CD14-positive monocyte (primary cell): ENCODE measurements at places on chromosomes 13 and 19.

- no peaks in the 10 kb centered on the region for H3K36me3 ChIP-seq
- H3K27ac ChIP-seq: no peak overlapping the region
- H3K4me1 ChIP-seq: no peaks in the 10 kb centered on the region
- no peak overlapping the region for H3K4me3 ChIP-seq
Observed at GRCh38 chr13:68675209-68675608, 1432.4 kb upstream of the ATXN8OS start.

DNA sequence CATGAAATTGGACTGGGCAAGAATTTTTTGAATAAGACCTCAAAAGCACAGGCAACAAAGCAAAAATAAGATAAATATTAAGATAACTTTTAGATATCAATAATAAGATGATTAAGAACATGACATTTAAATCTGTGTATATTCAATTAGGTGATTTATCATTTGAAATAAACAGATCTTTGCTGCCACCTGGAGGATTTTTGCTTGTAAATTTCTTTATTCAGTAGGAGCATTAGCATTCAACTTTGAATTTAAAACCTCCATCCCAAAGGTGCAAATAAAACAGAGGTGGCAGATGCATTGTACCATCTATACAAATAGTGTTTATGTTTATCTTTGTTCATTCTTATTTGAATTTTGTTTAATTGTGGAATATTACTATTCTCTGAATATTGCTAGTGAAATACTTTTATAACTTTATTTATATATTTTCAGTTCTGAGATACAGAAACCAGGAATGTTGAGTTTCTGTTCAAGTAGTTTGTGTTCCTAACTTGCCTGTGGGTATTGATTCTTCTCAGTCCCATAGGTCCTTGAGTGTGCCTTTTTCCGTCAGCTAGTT is 20.9 kb downstream of the COG6 start:
- H3K27me3 ChIP-seq: no peaks in the 10 kb centered on the region
- peaks cover 34% of the 10 kb centered on the region for H3K36me3 ChIP-seq
- peak; percentile 21 for DNase-seq
- H3K27ac ChIP-seq: no peak overlapping the region
- no peaks in the 10 kb centered on the region for H3K4me1 ChIP-seq

GRCh38 chr13:72290962-72291681 is 424.1 kb upstream of the DACH1 start:
- no peak overlapping the region for H3K4me3 ChIP-seq
- H3K4me1 ChIP-seq: no peaks in the 10 kb centered on the region

DNA sequence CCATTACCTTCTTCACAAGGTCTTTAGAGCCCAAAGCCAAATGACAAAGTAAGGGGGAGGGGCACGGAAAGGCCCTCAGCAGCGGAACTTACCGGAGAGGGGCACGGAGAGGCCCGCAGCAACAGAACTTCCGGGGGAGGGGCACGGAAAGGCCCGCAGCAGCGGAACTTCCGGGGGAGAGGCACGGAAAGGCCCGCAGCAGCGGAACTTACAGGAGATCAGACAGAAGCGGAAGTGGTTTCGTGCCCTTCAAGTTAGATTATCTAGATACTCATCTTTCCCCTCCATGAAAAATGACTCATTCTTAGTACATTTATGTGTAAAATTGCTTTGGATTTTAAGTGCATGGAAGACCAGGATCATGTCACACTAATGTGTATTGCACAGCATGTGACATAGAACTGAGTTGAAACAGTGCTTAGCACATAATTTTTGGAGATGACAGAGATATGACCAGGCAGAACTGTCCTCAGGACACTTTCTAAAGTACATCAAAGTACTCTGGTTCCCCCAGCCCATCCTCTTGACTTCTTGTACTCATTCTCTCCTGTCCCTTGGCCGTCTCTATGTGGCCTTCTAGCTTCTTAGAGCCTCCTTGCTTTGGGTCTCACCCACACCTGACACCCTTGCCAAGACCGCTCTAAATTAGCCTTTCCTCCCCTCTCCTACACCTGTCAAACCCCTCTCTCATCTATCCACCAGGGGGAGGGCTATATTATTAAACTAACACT is 25.7 kb upstream of the TPTE2 start:
- H3K36me3 ChIP-seq: no peaks in the 10 kb centered on the region
- H3K4me1 ChIP-seq: peaks cover 11% of the 10 kb centered on the region
- peak; percentile 58 for DNase-seq
- peak overlapping the region; percentile 11 for H3K4me3 ChIP-seq
- H3K27ac ChIP-seq: peak overlapping the region; percentile 6
- H3K27me3 ChIP-seq: peaks cover 6% of the 10 kb centered on the region

DNA sequence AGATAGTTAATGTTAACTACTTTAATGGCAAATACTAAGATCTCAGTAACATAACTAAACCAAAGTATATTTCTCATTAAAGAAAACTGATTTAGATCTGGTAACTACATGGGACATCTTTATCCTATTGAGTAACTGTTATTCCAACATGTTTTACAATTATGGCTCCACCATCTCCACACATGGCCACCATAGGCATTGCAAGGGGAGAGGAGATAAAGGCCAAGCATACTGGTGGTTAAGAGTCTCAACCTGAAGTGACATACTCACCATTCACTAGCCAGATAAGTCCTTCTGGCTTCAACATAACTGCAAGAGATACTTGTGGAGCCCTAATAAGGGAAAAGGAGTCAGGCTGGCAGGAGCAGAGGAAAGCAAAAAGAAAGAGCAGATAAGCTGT is 1586.4 kb upstream of the SPRY2 start:
- no peak overlapping the region for H3K4me3 ChIP-seq
- no peak overlapping the region for H3K27ac ChIP-seq
- H3K36me3 ChIP-seq: no peaks in the 10 kb centered on the region
- no peaks in the 10 kb centered on the region for H3K4me1 ChIP-seq
- H3K27me3 ChIP-seq: no peaks in the 10 kb centered on the region

DNA sequence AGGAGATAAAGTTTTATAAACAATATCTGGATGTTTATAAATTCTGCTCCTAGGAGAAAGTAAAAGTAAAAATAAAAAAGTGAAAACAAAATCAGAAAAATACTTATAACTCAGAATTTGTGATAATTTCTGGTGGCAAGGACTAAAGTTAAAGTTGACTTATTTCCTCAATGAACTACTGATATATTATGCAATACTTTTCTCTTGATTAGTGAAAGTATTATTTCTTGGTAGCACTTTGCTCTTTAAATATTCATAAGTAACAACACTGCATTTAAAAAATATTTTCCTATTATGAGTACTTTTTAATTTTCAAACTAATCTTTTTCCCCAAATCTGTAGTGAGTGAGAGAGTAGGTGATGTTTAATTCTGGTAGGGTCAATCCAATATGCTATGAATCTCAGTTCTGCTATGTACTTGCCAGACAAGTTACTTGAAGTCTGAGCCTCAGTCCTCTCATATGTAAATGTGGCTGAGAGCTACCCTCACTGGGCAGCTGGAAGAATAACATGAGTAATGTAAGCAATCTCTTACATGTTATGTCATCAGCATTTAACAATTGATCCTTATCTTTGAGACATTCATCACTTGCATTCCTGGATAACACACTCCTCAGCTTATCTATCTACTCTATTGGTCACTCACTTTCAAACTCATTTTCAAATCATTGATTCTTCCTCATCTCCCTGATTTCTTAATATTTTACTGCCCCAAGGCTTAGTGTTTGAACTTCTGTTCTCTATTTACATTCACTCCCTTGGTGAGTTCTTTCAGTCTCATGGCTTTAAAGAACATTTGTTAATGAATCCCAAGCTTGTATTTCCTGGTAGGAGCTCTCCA is 239.0 kb downstream of the RGCC start:
- no peak overlapping the region for H3K27ac ChIP-seq
- H3K36me3 ChIP-seq: peaks cover 10% of the 10 kb centered on the region
- H3K4me3 ChIP-seq: no peak overlapping the region
- DNase-seq: peak; percentile 33

GRCh38 chr19:5016781-5017180 is 47.9 kb downstream of the KDM4B start:
- H3K27me3 ChIP-seq: no peaks in the 10 kb centered on the region
- H3K36me3 ChIP-seq: peaks cover 25% of the 10 kb centered on the region
- no peak for DNase-seq
- H3K4me1 ChIP-seq: no peaks in the 10 kb centered on the region
- no peak overlapping the region for H3K4me3 ChIP-seq
- H3K27ac ChIP-seq: no peak overlapping the region

- no peaks in the 10 kb centered on the region for H3K36me3 ChIP-seq
- H3K4me1 ChIP-seq: peaks cover 78% of the 10 kb centered on the region
- peak; percentile 90 for DNase-seq
- H3K27ac ChIP-seq: peak overlapping the region; percentile 75
Observed at GRCh38 chr19:2625434-2625833, 77.1 kb downstream of the GNG7 start.

DNA sequence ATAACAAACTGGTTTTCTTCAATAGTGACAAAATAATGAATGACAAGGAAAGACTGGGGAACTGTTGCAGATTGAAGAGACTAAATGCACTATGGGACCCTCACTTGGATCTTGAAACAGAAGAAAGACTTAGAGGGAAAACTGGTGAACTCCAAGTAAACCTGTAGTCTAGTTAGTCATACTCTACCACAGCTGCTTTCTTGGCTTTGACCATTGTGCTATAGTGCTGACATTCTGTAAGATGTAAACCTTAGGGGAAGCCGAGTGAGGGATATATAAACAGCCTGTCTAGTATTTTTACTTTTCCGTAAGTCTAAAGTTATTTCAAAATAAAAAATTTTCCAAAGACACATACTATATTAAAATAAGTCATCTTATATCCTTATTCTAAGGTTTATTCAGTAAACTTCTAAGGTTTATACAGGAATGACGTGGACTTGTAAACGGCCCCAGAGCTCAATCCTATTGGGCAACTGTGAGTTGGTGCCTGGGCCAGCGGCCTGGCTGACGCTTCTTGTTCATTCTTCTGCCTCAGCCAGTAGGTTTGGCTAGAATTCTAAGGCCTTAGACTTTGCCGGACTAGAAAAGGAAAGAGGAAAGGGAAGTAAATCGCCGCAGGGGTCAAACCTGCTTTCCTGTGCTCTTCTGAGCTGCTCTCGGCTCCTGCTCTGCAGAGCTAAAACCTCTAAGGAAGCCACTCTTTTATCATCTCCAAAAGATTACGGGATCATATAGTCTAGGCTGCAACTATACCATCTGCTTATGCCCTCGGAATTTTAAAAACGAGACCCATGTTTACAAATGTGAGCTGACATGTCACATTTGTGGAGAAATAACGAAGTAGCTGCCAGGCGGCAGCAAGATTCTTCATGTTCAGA is 33.6 kb upstream of the UBE2L5 start:
- no peaks in the 10 kb centered on the region for H3K27me3 ChIP-seq
- peak overlapping the region; percentile 52 for H3K27ac ChIP-seq
- no peaks in the 10 kb centered on the region for H3K36me3 ChIP-seq
- H3K4me1 ChIP-seq: peaks cover 26% of the 10 kb centered on the region

- H3K27me3 ChIP-seq: peaks cover 17% of the 10 kb centered on the region
- H3K4me3 ChIP-seq: no peak overlapping the region
- no peak overlapping the region for H3K27ac ChIP-seq
- no peaks in the 10 kb centered on the region for H3K4me1 ChIP-seq
- DNase-seq: no peak
Observed at GRCh38 chr13:113002206-113002912, 33.3 kb downstream of the MCF2L start.

GRCh38 chr13:33610438-33611120 is 207.4 kb upstream of the RFC3 start:
- no peaks in the 10 kb centered on the region for H3K27me3 ChIP-seq
- H3K36me3 ChIP-seq: no peaks in the 10 kb centered on the region
- no peak overlapping the region for H3K4me3 ChIP-seq
- H3K4me1 ChIP-seq: no peaks in the 10 kb centered on the region
- no peak for DNase-seq
- H3K27ac ChIP-seq: no peak overlapping the region

GRCh38 chr19:18317961-18318800 is 4.7 kb downstream of the LSM4 start:
- H3K27me3 ChIP-seq: no peaks in the 10 kb centered on the region
- peaks cover 58% of the 10 kb centered on the region for H3K4me1 ChIP-seq

DNA sequence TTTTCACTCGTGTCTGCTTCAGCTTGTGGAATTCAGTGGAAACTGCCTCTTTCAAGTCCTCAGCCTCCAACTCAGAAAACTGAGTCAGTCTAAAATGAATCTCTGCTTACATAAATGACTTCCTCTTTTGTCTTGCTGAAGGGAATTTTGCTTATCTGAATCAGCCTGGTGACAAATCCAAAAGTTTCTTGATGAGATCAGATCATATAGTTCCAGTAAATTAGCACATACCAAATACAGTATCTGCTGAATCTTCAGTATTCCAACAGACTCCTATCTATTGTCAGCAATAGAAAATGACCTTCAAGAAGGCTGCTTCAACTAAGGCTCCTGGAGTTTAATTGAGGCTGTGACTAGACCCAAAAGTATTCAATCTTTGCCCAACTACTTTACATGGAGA is 290.0 kb downstream of the MZT1 start:
- H3K4me1 ChIP-seq: no peaks in the 10 kb centered on the region
- H3K27ac ChIP-seq: no peak overlapping the region
- no peaks in the 10 kb centered on the region for H3K36me3 ChIP-seq

DNA sequence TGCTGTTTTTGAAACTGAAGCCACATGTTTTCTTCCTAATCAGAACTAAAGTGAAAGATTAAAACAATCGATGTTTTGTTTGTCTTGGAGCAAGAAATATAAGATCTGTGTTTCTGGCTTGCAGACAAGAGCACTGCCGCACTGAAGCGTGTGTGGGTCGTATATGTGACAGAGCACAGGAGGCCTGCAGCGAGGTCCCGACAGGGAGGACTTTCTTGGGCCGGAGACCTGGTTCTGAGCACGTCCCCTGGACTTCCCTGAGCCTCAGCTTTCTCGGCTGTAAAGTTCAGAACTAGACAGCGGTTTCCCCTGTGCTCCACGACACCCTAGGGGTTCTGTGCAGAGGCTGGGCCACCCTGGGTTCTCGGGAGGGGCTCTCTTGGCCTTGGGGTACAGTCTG is 60.5 kb downstream of the GADD45B start:
- no peaks in the 10 kb centered on the region for H3K36me3 ChIP-seq
- H3K4me1 ChIP-seq: no peaks in the 10 kb centered on the region
- no peaks in the 10 kb centered on the region for H3K27me3 ChIP-seq
- no peak for DNase-seq
- H3K27ac ChIP-seq: no peak overlapping the region
- no peak overlapping the region for H3K4me3 ChIP-seq

- H3K36me3 ChIP-seq: no peaks in the 10 kb centered on the region
- no peak for DNase-seq
Observed at GRCh38 chr13:98966019-98966418, 11.8 kb downstream of the DOCK9 start.

DNA sequence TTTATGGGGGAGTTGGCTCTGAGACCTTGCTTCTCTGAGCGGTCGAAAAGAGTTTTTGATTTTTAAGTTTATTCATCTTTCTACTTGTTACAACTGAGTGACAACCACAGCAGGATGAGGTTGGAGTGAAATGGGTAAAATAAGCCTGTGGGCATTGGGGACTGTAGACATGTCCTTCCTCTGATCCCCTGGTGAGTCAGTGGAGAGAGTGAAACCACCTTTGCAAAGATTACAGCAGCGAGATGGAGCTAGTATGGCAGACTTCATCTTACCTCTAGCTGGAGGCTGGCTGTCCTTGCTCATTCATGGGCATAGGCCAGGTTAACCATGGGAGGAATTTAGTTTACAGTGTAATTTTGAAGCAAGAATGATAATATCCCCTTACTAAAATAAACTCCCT is 30.9 kb upstream of the PSG9 start:
- no peak for DNase-seq
- H3K36me3 ChIP-seq: no peaks in the 10 kb centered on the region
- H3K27ac ChIP-seq: no peak overlapping the region
- H3K27me3 ChIP-seq: no peaks in the 10 kb centered on the region

- H3K4me1 ChIP-seq: no peaks in the 10 kb centered on the region
- H3K36me3 ChIP-seq: no peaks in the 10 kb centered on the region
- DNase-seq: no peak
- no peak overlapping the region for H3K27ac ChIP-seq
- H3K27me3 ChIP-seq: no peaks in the 10 kb centered on the region
Observed at GRCh38 chr13:54573186-54573585, 1544.6 kb downstream of the OLFM4 start.
